ENCODE measurements at places on chromosomes 12 and 14.

DNA sequence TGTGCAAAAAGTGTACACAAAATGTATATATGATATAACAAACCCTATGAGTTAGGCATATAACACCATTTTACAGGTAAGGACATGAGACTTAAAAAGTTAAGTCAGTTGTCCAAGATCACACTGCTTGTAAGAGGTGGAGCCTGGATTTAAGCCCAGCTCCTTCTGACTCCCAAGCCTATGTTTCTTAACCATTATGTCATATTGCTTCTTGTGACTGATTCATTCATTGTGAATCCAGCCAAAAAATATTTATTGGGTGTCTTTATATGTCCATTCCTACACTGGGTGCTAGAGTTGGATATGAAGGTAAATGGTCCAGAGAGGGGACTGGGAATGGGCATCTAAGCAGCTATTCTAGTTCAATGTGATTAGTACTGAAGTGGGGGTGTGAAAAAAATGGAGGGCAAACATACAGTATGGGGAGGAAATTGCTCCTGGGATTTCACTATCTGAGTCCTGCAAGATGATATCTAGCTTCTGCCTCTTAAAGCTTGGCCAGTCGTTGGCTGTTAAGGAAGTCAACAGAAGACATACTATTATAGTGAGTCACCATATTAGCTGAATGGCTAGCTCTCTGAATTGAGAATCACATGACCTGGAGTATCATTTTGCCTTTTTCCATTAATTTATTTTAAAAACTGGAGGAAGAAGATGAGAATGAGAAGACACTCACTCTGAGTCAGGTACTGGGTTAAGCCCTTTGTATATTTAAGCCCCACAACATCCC is 28.8 kb downstream of the PAX9 start:
- no peak for DNase-seq

- no peak for DNase-seq
These were observed 95.5 kb upstream of the USP44 start for GRCh38 chr12:95646781-95647190.

GRCh38 chr12:132392389-132393244 is 63.2 kb upstream of the GALNT9 start:
- DNase-seq: no peak

GRCh38 chr12:111748867-111749266 is 17.9 kb upstream of the ALDH2 start:
- DNase-seq: no peak

DNA sequence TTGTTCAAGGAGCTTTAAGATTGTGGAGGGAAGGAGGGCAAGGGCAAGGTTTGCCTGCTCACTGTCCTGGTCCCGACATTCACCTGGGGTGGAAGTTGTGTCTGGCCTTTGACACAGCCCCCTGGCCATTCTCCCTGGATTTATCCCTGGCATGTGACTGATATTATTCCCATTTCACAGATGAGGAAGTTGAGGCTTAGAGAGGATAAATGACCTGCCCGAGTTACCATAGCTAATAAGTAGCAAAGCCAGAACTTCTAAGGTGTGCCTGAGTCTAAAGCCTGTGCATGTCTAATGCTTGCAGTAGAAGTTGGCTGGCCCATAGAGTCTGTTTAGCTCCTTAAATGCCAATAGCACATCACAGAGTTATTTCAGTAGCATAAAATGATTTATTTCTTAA is 720 bp upstream of the FGF6 start:
- DNase-seq: no peak

GRCh38 chr12:98741196-98741555 is 96.1 kb downstream of the APAF1 start:
- DNase-seq: no peak

DNA sequence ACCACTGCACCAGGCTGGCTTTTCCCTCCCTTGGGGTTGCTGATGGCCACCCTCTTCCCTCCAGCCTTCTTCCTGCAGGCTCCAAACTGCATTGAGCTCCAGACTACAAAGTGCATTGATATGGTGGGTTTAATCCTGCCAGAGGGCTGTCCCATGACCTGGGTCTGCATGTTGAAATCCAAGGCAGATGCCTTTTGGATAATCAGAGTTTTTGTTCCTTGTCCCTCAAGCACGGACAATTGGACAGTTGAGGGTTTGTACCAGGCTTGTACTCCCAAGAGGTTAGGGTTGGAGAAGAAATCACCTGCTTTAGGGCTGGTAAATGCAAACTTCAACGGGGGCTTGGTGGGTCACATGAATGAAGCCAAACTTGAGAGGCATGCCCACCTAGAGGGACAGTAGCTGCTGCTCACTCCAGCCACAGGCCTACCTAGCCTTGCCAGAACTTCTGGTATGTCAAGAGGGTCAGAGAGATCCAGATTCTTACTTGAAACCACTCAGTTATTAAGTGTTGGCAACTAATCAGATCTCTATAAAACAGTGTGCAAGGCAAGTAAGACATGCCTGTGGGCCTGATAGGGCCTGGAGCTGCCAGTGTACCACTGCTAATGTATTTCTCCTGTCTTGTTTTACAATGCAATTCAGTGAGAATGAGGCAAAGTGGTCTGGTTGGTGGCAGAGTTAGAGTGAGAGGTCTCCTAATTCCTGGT is 21.7 kb upstream of the KRT83 start:
- DNase-seq: no peak

GRCh38 chr14:73753887-73754795 is 40.0 kb upstream of the PNMA1 start:
- peak; percentile 60 for DNase-seq

DNA sequence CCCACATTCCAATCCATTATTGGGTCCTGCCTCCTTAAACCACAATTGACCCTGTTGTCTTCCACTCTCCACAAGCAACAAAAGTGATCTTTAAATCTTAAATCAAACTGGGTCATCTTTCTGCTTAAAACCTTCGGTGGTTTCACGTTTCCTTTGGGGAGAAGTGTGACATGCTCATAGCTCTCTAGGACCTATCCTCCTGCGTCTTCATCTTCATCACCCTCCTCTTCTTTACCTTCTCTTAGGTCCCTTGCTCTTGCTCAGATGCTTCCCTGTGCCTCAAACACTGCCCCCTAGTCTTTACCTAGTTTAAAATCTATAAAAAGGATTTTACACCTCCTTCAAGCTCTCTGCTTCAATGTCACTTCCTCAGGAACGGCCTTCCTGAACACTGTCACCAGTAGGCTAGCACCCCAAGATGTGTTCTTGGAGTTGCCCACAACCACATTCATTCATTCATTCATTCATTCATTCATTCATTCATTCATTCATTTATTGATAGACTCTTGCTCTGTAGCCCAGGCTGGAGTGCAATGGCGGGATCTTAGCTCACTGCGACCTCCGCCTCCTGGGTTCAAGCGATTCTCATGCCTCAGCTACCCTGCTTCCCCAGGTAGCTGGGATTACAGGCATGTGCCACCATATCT is 46.8 kb downstream of the GALNT4 start:
- no peak for DNase-seq

- no peak for DNase-seq
These were observed 56.0 kb downstream of the RASSF3 start for GRCh38 chr12:64666054-64666914.

DNA sequence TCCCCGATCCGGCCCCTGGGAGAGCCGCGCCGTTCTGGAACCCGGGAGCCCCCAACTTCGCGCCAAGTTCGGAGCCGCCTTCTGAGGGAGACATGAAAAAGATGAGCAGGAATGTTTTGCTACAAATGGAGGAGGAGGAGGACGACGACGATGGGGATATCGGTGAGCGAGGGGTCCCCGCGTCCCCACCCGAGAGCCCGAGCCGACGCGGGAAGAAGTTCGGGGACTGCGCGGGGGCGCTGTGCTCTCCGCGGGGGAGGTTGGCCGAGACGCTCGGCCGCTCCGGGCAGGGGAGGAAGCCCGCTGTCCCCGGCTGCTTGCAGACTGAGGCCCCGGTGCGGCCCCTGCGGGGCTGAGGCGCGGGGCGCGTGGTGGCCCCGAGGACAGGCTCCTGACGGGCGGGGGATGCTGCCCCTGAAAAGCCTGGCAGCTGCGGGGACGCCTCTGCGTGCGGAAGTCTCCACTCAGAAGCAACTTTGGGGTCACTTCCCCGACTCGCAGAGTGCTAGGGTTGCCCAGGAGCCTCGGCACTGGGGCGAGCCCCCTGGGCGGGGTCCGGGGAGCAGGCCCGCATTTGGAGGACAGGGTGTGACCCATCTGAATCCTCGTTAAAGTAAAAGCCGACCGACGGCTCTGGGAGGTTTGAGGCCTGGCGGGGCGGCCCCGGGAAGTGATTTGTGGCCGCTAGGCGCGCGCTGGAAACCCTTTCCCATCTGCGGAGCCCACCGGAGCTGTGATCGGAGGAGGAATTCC is 511 bp downstream of the ANO6 start:
- DNase-seq: peak; percentile 27

- DNase-seq: no peak
These were observed 54.4 kb downstream of the ARL6IP4 start for GRCh38 chr12:123034865-123035264.

- DNase-seq: no peak
These were observed 4.6 kb upstream of the LDHB start for GRCh38 chr12:21662122-21662792.

DNA sequence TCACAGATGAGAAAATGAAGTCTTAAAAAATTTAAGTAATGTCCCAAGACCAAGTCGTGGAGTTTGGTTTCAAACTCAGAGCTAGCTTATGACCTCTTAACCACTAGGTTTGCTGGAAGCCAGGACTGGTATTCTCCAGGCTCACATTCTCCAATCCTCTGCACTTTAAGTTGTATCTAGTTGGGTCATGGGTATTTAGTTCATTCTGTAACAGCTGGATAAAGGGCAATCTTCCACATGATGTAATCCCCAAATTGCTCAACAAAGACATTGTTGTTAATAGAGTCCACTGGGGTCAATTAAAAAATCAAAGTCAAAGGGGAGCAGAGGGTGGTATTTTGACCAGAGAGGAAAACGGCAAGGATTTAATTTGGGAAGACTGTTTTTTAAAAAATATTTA is 17.8 kb upstream of the GAS2L3 start:
- no peak for DNase-seq

DNA sequence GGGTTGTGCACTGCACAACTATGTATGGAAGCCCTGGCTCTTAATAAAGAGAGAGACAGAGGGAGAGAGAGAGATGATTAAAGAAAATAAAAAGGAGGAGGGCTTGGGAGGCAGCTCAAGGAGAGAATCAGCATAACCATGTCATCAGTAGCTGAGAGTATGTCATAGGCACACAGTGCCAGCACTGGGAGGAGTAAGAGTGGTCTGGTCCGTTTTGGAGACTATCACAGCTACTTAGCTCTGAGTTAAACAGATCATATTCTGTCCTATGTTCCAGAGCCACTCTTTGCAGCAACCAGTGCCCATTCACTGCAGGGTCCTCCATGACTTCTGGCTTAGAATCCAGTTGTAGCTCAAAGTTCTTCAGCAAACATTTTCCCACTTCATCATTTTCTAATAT is 59.0 kb downstream of the GTF2A1 start:
- no peak for DNase-seq

GRCh38 chr12:91565246-91565645 is 382.6 kb upstream of the DCN start:
- no peak for DNase-seq

- DNase-seq: no peak
These were observed 41.2 kb downstream of the SH2B3 start for GRCh38 chr12:111446631-111447570.

DNA sequence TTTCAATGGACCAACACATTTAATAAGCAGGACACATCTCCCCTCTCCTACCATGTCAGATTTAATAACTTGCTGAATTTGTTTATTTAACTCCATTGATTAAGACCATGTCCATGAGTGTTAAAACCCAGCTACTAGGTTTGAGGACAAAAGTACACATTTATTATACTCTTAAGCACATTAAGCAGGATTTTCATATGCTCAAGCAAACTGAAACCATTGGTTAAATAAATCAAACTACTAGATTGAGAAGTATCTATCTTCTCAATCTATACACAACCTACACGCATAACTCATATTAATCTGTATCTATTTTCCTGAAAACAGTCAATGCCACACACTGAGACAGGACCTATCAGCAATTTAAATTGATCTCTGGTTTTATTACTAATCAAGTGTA is 85.2 kb downstream of the KITLG start:
- no peak for DNase-seq

Measured in posterior cingulate gyrus (tissue), 11 donors.